ENCODE measurements at places on chromosomes 13 and 19.

DNA sequence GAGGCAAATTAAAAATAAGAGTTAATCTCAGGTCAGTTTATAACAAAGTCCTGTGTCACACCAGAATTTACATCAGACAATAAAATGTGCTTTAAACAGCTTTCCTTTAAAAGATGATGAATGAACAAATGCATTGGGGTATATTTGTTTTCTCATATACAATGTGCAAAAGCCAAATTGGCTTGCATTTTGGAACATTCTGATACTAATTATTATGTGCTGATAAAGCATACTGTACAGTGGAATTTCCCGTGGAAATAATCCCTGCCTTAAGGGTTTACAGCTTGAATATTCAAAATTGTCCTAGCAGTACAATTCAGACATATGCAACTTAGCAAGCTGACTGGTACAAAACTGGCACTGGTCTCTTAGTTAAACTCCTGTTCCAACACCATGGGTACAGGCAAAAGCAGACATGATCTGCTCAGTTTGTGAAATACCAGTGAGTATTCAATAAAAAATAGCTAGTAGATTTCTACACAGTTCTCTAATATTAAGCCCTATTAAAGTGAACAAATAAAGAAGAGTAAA is 373.4 kb downstream of the SLITRK1 start:
- no peak for DNase-seq

DNA sequence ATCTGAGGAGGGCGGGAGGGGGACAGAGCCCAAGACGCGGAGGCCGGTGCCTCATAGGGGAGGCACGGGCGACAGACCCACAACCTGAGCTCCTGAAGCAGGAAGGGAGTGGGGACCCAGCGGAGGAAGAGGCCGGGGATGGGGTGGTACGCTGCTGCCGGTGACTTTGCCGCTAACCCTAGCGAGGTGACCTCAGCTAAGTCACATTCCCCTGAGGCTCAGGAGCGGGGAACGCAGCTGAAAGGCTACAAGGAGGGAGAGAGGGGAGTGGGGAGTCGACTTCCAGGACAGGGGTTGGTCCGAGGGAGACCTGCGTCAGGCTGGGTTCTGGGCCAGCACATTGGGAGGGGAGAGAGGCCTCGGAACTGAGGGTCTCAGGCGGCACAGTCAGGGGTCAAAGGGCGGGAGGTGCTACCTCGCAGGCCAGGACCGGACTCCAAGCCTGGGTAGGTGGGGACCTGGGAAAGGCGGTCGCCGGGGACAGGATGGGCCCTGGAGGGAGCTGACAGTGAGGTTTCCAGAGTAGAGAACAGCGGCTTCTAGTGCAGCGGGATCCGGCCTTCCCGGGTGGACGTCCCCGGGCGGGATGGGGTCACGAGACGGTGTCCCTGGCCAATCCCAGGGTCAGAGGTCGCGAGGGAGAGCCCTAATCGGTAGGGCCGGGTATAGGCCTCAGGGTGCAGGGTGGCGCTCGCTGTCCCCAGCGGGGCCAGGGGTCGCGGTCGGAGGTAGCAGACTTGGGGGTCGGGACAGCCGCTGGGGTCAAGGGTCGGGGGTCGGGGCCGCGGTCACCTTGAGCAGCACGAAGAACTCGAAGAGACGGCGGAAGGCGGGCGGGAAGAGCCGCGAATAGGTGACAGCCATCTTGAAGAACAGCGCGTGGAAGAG is 699 bp downstream of the TMEM259 start:
- peak; percentile 52 for DNase-seq

DNA sequence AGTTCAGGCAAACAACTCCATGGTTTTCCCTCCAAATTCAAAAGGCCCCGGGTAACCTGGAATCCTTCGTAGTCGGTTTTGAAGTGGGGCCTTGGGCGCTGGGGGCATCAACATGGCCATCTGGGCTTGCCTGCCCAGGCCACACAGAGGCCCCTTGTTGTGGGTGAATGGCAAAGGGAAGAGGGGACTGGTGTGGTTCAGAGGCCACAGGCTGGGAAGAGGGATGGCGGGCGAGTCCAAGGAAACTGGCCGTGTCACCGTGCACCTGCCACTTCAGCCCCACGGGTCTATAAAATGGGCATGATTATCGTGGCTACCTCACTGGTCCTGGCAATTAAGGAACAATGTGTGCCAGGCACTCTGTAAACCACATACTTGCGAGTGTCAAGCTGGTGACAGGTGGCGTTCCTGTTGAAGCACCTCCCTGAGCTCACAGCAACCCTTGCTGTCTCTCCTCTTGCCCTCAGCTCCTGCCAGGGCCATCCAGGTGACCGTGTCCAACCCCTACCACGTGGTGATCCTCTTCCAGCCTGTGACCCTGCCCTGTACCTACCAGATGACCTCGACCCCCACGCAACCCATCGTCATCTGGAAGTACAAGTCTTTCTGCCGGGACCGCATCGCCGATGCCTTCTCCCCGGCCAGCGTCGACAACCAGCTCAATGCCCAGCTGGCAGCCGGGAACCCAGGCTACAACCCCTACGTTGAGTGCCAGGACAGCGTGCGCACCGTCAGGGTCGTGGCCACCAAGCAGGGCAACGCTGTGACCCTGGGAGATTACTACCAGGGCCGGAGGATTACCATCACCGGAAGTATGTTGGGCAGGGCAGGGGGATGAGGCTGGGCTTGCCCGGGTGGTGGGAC is 1.3 kb downstream of the LSR start:
- DNase-seq = no peak

- DNase-seq = no peak
Measured at GRCh38 chr13:25753976-25754375, 297.8 kb downstream of the SHISA2 start.

- DNase-seq = no peak
Measured at GRCh38 chr19:41863209-41863931, 3.3 kb downstream of the RPS19 start.

- DNase-seq = no peak
Measured at GRCh38 chr19:14575428-14575980, 3.6 kb upstream of the NDUFB7 start.

GRCh38 chr19:2607712-2608601 is 94.5 kb downstream of the GNG7 start:
- DNase-seq = peak; percentile 73

DNA sequence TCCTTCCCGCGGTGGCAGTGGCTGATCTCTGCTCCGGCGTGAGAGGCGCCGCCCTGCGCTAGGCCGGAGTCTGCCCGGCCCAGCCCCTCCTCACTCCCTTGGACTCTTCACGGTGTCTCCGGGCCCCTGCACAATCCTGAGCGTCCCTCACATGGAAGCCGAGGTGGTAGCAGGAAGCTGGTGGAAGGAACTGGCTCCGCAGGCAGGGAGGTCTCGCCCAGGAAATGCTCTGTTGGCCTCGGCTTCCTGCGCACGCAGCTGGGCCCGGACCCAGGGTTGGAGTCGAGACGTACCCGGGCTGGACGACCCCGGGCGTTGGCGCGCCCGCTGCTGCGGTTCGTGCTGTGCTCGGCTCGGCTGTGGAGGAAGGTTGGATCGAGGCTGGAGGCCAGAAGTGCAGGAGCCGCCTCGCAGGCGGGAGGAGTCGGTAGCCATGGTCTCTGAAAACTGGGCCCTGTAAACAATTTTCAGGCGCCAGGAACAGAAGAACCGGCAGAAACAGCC is 46.3 kb downstream of the ZNF724 start:
- DNase-seq = no peak

DNA sequence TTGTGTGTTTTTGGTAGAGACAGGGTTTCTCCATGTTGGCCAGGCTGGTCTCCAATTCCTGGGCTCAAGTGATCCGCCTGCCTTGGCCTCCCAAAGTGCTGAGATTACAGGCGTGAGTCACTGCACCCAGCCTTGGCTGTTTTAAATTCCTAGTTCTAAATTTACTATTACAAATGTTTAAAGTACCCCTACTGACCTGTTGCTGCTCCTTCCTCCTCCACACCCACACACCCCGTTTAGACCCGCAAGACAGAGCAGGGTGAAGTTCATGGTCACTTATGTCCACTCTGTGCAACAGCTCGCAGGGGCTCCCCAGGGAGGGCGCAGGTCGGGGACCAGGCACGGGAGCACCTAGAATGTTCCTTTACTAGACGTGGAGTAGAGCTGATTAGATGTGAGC is 28.7 kb downstream of the TMEM161A start:
- DNase-seq = no peak

GRCh38 chr19:328025-328505 is 16.5 kb downstream of the MIER2 start:
- no peak for DNase-seq

GRCh38 chr19:21705393-21705792 is 62.0 kb downstream of the ZNF100 start:
- no peak for DNase-seq

GRCh38 chr19:44776402-44777096 is 1.1 kb upstream of the CBLC start:
- no peak for DNase-seq

GRCh38 chr19:8487137-8487851 is 15.1 kb downstream of the PRAM1 start:
- DNase-seq = peak; percentile 46

GRCh38 chr19:5103061-5103701 is 134.3 kb downstream of the KDM4B start:
- DNase-seq = no peak

DNA sequence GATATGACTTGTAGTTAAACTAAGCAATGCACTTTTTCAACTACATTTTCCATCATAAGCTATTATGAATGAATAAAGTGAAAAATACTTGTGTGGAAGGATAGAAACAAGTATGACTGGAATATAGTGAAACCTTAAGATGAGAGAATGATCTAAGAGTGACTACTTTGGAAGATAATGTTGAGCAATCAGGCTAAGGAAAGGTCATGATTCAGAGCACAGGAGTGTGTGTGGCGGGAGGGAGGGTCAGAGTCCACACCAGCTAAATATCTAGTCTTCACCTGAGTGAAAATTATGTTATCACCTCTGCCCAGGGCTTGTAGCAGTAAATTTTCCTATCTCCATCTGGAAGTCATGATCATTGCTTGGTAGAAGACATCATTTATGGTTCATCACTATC is 833.4 kb upstream of the ATXN8OS start:
- DNase-seq = no peak

DNA sequence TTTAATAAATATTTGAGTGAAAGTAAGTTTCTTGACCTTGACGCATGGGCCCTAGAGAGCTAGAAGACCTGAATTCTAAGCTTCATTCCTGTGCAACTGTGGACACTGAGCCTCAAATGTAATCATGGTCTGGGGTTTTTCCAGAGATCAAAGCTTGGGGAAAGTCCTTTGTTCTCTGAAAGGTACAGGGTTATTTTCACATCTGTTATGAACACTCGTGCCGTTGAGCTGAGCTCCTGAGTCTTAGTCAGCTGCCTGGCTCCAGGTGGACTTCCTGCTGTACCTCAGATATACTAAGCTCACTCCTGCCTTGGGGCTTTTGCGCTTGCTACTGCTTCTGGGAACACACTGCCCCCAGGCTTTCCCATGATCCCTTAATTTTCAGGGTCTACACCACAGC is 7.5 kb upstream of the ZBTB32 start:
- DNase-seq = no peak

GRCh38 chr19:2503521-2504109 is 27.7 kb downstream of the GADD45B start:
- no peak for DNase-seq

Measured in T-helper 2 cell (primary cell).